ENCODE measurements at places on chromosomes 12 and 14.

GRCh38 chr12:123888989-123889388, 83.6 kb downstream of the CCDC92 start:
- DNase-seq, result no peak

GRCh38 chr12:110656071-110656655, 32.8 kb downstream of the HVCN1 start:
- no peak for DNase-seq

DNA sequence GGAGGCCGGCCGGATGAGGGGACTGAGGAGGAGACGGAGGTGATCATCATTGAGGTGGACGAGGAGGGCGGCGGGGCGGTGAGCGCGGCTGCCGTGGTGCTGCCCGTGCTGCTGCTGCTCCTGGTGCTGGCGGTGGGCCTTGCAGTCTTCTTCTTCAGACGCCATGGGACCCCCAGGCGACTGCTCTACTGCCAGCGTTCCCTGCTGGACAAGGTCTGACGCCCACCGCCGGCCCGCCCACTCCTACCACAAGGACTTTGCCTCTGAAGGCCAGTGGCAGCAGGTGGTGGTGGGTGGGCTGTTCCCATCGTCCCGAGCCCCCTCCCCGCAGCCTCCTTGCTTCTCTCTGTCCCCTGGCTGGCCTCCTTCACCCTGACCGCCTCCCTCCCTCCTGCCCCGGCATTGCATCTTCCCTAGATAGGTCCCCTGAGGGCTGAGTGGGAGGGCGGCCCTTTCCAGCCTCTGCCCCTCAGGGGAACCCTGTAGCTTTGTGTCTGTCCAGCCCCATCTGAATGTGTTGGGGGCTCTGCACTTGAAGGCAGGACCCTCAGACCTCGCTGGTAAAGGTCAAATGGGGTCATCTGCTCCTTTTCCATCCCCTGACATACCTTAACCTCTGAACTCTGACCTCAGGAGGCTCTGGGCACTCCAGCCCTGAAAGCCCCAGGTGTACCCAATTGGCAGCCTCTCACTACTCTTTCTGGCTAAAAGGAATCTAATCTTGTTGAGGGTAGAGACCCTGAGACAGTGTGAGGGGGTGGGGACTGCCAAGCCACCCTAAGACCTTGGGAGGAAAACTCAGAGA, 9.6 kb downstream of the MMP14 start:
- no peak for DNase-seq

- DNase-seq, result no peak
Observed at GRCh38 chr12:51019927-51020326, 6.3 kb downstream of the SLC11A2 start.

GRCh38 chr14:39175445-39176262, 600 bp downstream of the PNN start:
- DNase-seq, result peak; percentile 24

DNA sequence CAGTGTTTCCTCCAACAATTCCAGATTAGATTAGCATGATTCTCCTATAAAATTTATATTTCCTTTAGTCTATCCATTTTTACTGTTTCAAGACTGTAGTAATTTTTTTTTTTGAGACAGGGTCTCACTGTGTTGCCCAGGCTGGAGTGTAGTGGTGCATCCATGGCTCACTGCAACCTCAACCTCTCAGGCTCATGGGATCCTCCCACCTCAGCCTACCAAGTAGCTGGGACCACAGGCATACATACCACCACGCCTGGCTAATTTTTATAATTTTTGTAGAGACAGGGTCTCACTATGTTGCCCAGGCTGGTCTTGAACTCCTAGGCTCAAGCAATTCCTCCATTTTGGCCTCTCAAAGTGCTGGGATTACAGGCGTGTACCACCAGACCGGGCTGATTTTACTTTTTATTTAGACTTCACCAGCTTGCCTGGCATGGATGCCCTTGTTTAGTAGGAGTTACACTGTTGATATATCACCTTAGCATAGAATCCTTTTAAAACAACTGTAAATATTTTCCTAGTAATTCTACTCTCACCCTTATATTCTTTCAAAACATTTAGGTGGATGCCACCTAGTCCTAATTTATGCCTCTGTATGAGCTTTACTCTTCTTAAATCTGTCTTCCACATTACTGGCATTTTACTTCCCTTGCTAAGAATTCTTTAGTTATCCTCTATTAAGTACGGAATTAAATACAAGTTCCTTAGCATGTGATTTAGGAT, 55.8 kb upstream of the LIMA1 start:
- DNase-seq, result no peak

GRCh38 chr12:125137766-125138344, 72.6 kb downstream of the AACS start:
- no peak for DNase-seq

DNA sequence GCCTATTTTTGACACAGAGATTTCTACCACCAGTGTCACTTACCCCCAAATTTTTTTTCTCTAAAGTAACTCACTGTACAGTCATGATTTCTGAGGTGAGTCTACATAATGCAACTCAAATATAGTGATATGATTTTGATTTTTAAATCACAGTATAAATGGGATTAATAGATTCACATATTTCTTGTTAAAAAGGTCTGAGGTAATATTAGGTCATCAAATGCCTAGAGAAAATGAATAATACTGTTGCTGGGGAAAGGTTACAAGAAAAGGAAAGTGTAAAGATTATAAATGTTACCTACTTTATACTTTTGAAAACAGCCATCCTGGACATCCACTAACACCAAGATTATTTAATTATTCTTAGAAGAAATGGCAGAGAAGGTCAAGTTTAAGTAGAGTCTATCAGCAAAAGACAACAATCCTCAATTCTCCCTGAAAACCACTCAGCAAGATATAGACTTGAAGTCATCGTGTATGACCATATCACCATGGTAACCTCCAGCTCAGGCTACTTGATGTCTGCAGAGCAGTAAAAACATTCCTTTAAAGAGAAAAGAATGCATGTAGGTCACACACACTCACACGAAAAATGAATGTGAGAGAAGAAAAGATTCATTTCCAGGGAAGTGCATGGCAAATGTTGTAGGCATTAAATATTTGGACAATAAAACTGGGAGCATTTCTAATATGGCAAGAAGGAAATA, 58.7 kb downstream of the CCDC59 start:
- peak; percentile 38 for DNase-seq

- no peak for DNase-seq
Observed at GRCh38 chr12:51520576-51521325, 70.3 kb upstream of the SCN8A start.

GRCh38 chr14:24068711-24069410, 2.5 kb upstream of the CPNE6 start:
- no peak for DNase-seq

DNA sequence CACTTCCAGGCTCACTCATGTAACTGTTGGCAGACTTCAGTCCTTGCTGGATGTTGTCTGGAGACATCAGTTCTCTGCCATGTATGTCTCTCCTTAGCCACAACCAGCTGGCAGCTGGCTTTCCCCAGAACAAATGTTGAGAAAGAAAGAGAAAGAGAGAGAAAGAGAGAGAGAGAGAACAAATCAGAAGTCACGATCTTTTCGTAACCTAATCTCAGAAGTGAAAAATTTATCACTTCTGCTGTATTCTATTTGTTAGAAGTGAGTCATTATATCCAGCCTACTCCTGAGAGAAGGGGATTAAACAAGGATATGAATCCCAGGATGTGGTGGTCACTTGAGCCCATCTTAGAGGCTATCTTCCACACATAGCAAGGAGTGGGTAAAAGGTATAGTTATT, 101.2 kb downstream of the BTG1 start:
- DNase-seq, result no peak

GRCh38 chr12:107845226-107845979, 70.9 kb downstream of the ASCL4 start:
- DNase-seq, result no peak

DNA sequence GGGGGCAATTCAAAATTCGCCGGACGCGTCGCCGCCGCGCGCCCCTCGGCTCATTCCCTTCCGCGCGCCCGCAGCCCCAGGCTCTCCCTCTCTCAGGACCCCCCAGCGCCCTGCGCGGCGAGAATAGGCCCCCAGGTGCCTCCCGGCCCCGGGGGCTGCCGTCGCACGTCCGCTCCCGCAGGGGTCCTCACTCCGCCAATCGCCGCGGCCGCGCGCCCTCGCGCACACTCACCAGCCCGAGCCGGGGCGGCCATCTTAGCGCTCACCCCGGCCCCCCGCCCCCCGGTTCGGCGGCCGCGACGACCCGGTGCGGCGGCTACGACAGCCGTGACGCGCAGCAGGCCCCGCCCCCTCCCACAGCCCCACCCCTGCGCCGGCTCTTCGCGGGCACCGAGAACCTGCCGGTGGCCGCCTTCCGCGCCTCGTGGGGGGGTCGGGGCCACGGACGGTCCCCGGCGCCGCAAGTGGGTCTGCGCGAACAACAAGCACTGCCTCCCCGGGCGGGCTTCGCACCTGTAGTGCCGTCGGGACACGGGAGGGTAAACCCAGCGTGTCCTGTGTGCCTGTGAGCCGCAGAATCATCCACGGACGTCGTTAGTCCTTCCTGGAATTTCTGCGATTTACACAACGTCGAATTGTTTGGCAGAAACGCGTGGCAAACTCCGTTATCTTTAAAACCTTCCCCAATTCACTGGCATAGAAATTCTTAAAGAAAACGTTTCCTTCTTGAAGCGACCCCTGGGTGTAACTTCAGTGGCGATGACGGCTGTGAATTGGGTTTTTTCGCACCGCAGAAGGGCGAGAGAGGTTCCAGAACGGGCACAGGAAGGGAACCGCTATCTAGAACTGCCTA, 2.5 kb downstream of the USP44 start:
- no peak for DNase-seq

GRCh38 chr14:105171004-105171673, 2.6 kb upstream of the JAG2 start:
- DNase-seq, result no peak

- no peak for DNase-seq
Observed at GRCh38 chr14:104591506-104592291, 12.1 kb downstream of the C14orf180 start.

GRCh38 chr14:33958605-33959226, 7.8 kb upstream of the EGLN3 start:
- DNase-seq, result no peak

DNA sequence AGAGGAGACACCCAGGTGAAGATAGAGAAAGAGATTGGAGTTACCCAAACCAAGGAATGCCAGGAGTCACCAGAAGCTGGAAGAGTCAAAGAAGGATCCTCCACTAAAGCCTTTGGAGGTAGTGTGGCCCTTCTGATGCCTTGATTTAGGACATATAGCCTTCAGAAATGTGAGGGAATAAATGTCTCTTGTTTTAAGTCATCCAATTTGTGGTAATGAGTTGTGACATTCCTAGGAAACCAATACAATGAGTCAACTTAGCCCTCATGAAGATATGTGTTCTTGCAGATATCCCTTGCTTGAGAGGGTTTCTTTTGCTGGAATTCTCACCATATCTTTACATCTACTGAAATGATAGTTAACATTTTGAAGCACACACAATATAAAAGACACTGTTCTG, 58.8 kb downstream of the CCER1 start:
- DNase-seq, result peak; percentile 62

GRCh38 chr12:77796775-77797174, 33.9 kb upstream of the NAV3 start:
- DNase-seq, result peak; percentile 55

DNA sequence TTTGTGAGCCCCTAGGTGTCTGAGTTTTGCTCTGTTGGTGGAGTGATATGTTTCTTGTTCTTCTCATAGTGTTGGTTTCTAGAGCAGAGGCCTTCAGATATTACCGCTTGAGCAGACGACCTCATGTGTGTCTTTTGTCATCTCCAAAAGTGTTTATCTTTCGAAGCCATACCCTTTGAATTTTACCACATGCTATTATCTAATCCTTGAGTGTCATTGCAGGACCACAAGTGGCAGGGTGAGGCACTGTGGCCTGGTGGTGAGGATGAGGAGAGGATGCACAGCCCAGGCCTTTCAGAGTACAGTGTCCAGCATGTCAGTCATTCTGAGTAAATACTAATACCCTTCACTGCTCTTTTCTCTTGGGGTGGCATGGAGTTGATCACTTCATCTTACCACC, 57.2 kb upstream of the CISTR start:
- DNase-seq, result no peak

DNA sequence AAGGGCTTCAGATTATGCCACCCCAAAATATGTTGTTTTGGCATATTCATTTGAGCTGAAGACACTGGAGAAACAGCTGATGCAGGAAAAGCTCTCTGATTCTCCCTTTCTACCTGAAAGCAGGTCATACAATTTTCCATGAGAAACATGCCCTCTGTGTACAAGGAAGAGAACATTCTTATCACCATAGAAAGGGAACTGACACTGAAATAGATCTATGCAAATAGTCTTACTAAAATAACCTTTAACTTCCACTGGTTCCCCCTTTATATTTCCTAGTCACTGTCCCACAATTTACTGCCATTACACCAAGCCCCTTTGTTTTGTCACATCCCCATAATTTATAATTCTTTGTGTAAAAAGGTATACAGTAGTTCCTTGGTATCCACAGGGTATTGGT, 9.6 kb upstream of the PHC1 start:
- DNase-seq, result no peak

GRCh38 chr14:95320078-95320895, 579 bp upstream of the CLMN start:
- DNase-seq, result no peak

- DNase-seq, result peak; percentile 13
Observed at GRCh38 chr12:131673888-131674257, 37.0 kb upstream of the SFSWAP start.

DNA sequence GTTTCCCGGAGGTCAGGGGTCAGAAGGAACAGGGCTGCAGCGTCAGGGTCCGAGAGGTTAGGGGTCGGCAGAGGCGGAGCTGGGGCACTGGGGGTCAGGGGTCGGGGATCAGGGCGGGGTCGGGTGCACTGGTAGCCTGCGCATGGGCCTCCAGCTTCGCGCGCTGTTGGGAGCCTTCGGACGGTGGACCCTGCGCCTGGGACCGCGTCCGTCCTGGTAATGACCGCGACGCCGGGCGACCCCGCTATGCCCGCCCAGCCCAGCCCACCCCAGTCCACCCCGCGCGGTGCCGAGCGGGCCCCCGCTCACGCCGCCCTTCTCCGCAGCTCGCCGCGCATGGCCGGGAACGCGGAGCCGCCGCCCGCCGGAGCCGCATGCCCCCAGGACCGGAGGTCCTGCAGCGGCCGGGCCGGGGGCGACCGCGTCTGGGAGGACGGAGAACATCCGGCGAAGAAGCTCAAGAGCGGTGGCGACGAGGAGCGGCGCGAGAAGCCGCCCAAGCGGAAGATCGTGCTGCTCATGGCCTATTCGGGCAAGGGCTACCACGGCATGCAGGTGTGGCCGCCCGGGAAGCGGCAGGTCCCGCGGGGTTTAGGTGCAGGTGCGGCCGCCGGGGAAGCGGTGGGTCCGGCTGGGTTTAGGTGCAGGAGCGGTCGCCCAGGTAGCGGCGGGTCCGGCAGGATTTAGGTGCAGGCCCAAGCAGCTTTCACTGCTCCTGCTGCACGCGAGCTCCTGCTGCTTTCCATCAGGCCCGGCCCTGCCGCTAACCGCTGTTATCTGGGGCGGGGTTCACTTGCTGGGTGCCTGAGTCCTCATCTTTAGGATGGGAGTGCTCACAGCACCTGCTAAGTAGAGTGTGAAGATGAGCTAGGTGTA, 743 bp downstream of the PUS1 start:
- no peak for DNase-seq

GRCh38 chr14:54902143-54902520, 494 bp downstream of the GCH1 start:
- peak; percentile 67 for DNase-seq

- no peak for DNase-seq
Observed at GRCh38 chr12:51784688-51785087, 63.8 kb downstream of the FIGNL2 start.

- DNase-seq, result no peak
Observed at GRCh38 chr12:114649585-114649984, 34.4 kb downstream of the TBX3 start.

Measured in fibroblast of pulmonary artery (primary cell).